ENCODE measurements at places on chromosomes 5 and 9. TPM values are rescaled to one million over a fixed set of nuclear protein-coding genes. Genes with fewer than 3 reads are reported as not detected.

LCN15 gene
- total RNA-seq, result 0.40 TPM

- H3K36me3 ChIP-seq, result no peaks in the 10 kb centered on the region
- H3K27me3 ChIP-seq, result no peaks in the 10 kb centered on the region
- no peak overlapping the region for H3K27ac ChIP-seq
- DNase-seq, result no peak
Observed at GRCh38 chr5:39500551-39501175, 75.9 kb upstream of the DAB2 start.

SLC12A2 gene
- 195 TPM for total RNA-seq

ADAMTS16 gene
- 0.11 TPM for total RNA-seq

SAPCD2 gene
- total RNA-seq, result 7.2 TPM

SAP30L gene
- total RNA-seq, result 33.8 TPM

DNA sequence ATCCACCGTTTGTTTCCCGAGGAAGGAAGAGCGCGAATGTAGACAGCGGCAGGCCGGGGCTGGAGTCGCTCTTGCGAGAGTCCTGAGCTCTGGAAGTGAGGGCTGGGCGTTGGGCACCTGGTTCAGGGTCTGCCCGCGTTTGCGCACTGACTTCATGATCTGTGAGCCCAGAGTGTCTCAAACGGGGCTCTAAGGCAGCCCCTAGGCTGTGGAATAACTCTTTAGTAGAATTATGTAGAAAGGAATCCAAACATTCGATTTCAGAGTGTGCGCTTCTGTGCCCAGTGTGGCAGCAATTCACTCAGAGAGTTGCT is 478 bp upstream of the GGTA1 start:
- peaks cover 10% of the 10 kb centered on the region for H3K4me1 ChIP-seq
- no peaks in the 10 kb centered on the region for H3K36me3 ChIP-seq
- no peak for DNase-seq

- no peak overlapping the region for H3K4me3 ChIP-seq
- H3K27ac ChIP-seq, result no peak overlapping the region
- DNase-seq, result no peak
- no peaks in the 10 kb centered on the region for H3K27me3 ChIP-seq
Observed at GRCh38 chr5:131720714-131721113, 76.1 kb downstream of the FNIP1 start.

DNA sequence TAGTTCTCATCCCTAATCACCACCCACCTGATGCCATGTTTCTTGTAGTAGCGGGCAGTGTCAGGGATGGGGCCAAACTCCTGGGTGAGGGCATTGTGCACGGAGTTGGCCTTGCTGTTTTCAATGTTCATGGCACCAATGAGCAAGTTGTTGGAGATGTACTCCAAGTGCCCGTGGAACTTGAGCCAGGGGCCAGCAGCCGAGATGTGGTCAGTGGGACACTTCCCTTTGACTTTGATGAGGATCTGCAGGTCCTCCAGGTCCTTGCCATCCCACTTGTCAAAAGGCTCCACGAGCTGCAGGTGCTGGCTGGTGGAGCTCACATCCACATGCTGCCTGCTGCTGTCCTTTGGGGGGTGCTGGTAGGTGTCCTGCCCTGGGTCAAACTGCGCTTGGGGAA is 162.2 kb upstream of the SV2C start:
- no peak overlapping the region for H3K27ac ChIP-seq
- no peak overlapping the region for H3K4me3 ChIP-seq
- no peaks in the 10 kb centered on the region for H3K27me3 ChIP-seq

AGXT2 gene
- total RNA-seq, result not detected

- DNase-seq, result peak; percentile 39
- peaks cover 12% of the 10 kb centered on the region for H3K4me1 ChIP-seq
- H3K36me3 ChIP-seq, result no peaks in the 10 kb centered on the region
- H3K27me3 ChIP-seq, result no peaks in the 10 kb centered on the region
Observed at GRCh38 chr5:149581931-149582768, 852 bp downstream of the ARHGEF37 start.

- H3K4me1 ChIP-seq, result no peaks in the 10 kb centered on the region
- no peaks in the 10 kb centered on the region for H3K36me3 ChIP-seq
- DNase-seq, result no peak
- H3K27me3 ChIP-seq, result no peaks in the 10 kb centered on the region
Observed at GRCh38 chr5:53913941-53914340, 353.5 kb downstream of the NDUFS4 start.

- H3K36me3 ChIP-seq, result no peaks in the 10 kb centered on the region
- H3K27me3 ChIP-seq, result no peaks in the 10 kb centered on the region
- peak; percentile 64 for DNase-seq
Observed at GRCh38 chr9:98135558-98135934, 16.5 kb upstream of the TRIM14 start.

PCDHA12 gene
- total RNA-seq, result 0.50 TPM

DNA sequence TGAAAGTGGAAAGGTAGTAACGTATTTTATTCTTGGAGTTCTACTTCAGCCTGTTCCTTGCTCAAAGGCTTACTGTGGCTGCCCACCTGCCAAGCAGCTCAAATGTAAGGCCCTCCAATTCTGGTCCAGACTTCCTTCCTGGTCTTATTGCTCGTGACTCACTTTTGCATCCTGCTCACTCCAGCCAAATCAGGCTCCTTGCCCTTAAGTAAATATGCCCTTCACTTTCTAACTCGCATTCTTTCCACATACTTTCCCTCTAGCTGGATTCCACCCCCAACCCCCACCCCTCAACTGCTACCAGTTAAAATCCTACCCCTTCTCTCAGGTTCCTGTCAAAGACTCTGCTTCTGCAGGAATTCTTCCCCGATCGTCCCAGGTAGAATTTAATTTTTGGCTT is 96.6 kb downstream of the GALNT10 start:
- no peaks in the 10 kb centered on the region for H3K27me3 ChIP-seq
- DNase-seq, result peak; percentile 34
- peaks cover 3% of the 10 kb centered on the region for H3K4me1 ChIP-seq
- no peak overlapping the region for H3K4me3 ChIP-seq

DNA sequence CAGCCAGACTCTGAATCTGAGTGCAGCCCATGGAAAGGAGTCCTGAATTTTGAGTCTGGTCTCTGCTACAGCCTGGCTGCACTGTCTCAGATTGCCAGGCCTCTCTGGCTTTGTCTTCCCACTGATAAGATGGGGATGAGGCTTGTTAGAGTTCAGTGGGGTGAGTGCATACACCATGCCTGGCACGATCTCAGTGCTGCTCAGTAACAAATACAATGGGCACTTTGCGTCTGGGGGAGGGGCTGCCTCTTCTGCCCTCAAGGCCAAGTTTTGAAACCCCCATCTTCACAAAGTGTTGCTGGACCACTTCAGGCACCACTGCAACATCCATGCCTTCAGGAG is 49.0 kb downstream of the PPARGC1B start:
- H3K36me3 ChIP-seq, result no peaks in the 10 kb centered on the region
- no peaks in the 10 kb centered on the region for H3K27me3 ChIP-seq
- no peak overlapping the region for H3K4me3 ChIP-seq
- H3K4me1 ChIP-seq, result peaks cover 5% of the 10 kb centered on the region
- H3K27ac ChIP-seq, result no peak overlapping the region
- no peak for DNase-seq

DNA sequence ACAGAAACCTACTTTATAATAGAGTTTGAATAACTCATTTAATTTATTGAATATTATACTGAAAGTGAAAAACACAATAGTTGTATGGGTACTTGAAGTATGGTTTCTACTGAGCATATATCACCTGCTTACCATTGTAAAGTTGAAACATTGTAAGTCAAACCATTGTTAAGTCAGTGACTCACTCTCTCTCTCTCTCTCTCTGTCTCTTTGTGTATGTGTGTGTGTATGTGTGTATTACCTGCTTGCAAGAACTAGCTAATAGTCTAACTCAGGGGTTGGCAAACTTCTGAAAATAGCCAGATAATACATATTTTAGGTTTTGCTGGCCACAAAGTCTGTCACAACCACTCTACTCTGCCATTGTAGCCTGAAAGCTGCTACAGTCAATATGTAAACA is 564.3 kb upstream of the ZNF608 start:
- no peak overlapping the region for H3K4me3 ChIP-seq
- H3K4me1 ChIP-seq, result no peaks in the 10 kb centered on the region
- no peak for DNase-seq
- no peaks in the 10 kb centered on the region for H3K36me3 ChIP-seq

NUDT2 gene
- 45.8 TPM for total RNA-seq

- DNase-seq, result no peak
- H3K36me3 ChIP-seq, result no peaks in the 10 kb centered on the region
- no peak overlapping the region for H3K4me3 ChIP-seq
- H3K27me3 ChIP-seq, result no peaks in the 10 kb centered on the region
- H3K4me1 ChIP-seq, result no peaks in the 10 kb centered on the region
Observed at GRCh38 chr5:167071981-167072610, 1219.3 kb upstream of the WWC1 start.

NMRK1 gene
- 34.1 TPM for total RNA-seq

DNA sequence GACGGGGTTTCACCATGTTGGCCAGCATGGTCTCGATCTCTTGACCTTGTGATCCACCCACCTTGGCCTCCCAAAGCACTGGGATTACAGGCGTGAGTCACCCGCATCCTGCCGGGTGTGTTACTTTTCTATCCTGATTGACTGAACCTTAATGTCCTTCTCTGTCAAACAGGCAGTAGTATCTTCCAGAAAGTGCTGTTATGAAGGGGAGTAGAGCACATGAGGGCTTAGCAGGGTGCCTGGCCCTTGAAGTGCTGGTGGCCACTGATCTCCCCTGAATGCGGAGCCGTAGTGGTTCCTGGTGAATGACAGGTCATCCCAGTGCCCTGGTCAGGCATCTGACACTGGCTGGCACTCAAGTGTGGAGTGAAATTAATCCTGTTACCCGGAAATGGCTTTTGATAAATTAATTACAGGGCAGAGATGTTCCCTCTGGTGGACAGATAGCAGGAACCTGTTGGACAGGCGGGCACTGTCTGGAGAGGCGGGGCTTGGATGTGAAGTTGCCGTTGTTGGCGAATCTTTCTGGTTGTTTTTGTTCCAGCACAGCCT is 28.4 kb downstream of the PRRC2B start:
- H3K27ac ChIP-seq, result peak overlapping the region; percentile 77
- H3K27me3 ChIP-seq, result no peaks in the 10 kb centered on the region
- no peak overlapping the region for H3K4me3 ChIP-seq
- peak; percentile 82 for DNase-seq
- peaks cover 54% of the 10 kb centered on the region for H3K4me1 ChIP-seq

DNA sequence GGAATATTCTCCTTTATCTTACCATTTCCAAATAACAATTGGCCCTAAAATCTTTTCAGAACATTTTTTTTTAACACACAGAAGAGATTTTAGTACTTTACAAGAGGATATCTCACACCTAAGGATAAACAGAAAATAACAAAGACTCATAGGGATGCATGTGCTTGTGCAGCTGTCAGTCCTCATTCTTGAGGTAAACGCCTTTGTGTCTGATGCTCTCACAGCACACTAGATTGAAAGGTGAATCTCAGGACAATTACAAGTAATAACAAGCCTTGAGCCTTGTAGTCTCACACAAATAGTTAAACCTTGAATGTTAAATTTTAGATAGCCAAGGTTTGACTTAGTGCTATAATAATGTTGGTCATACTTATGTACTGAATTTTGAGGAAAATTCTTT is 439.2 kb downstream of the PTPRD start:
- H3K27ac ChIP-seq, result no peak overlapping the region
- H3K4me1 ChIP-seq, result no peaks in the 10 kb centered on the region
- DNase-seq, result no peak
- no peaks in the 10 kb centered on the region for H3K36me3 ChIP-seq
- no peak overlapping the region for H3K4me3 ChIP-seq
- H3K27me3 ChIP-seq, result no peaks in the 10 kb centered on the region

DNA sequence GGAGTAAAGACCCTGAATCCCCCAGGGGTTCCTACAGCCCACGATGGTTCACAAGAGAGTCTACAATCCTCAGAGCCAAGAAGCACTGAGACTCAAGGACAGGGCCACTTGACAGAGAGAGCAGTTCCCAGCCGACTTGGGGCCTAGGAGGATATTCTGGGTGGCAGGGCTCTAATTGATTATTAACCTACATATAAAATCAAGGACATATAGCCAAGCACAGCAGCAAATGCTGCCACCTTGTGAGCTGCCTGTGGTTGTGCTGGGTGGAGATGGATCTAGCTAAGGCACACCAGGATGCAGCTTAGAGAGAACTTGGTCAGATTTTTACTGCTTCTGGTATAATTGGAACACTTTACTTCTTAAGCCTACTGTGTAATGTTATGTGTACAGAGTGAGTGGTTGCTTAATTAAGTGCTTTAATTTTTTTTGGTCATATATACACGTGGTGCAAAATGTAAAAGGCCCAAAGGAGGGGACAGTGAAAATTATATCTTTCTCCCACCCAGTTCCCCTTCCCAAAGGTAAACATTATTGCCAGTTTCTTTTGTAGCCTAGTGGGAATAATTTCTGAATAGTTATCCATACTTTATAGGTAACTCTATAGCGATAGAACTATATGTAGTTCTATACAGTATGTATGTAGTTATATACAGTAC is 78.8 kb downstream of the F2RL2 start:
- peak; percentile 53 for DNase-seq
- no peaks in the 10 kb centered on the region for H3K27me3 ChIP-seq
- no peak overlapping the region for H3K4me3 ChIP-seq
- no peaks in the 10 kb centered on the region for H3K36me3 ChIP-seq
- H3K27ac ChIP-seq, result peak overlapping the region; percentile 15
- H3K4me1 ChIP-seq, result peaks cover 18% of the 10 kb centered on the region

TMEM8B gene
- 15.8 TPM for total RNA-seq

GRCh38 chr5:96384353-96384752 is 48.7 kb downstream of the PCSK1 start:
- H3K27ac ChIP-seq, result no peak overlapping the region
- no peak for DNase-seq
- no peaks in the 10 kb centered on the region for H3K27me3 ChIP-seq

DNA sequence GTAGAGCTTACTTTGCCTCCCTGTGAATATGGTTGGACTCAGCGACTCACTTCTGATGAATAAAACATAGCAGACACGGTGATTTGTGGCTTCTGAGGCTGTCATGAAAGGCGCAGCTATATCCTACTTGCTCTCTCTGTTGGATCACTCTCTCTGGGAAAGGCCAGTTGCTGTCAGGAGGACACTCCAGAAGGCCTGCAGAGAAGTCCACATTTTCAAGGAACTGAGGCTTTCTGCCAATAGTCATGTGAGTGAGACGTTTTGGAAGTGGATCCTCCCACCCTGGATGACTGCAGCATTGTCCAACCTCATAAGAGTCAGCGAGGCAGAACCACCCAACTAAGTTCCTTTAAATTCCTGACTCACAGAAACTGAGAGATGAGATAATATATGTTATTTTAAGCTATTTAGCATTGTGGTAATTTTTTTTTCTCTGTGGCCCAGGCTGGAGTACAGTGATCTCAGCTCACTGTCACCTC is 156.0 kb upstream of the MAST4 start:
- no peak overlapping the region for H3K27ac ChIP-seq
- H3K36me3 ChIP-seq, result no peaks in the 10 kb centered on the region
- no peak for DNase-seq
- no peaks in the 10 kb centered on the region for H3K27me3 ChIP-seq
- no peak overlapping the region for H3K4me3 ChIP-seq
- H3K4me1 ChIP-seq, result no peaks in the 10 kb centered on the region

PKD2L2 gene
- total RNA-seq, result 0.45 TPM

GRCh38 chr9:71025728-71026127 is 95.7 kb downstream of the TRPM3 start:
- no peaks in the 10 kb centered on the region for H3K36me3 ChIP-seq
- no peak overlapping the region for H3K27ac ChIP-seq
- DNase-seq, result no peak
- H3K4me1 ChIP-seq, result no peaks in the 10 kb centered on the region
- no peak overlapping the region for H3K4me3 ChIP-seq

DBH gene
- not detected for total RNA-seq

- DNase-seq, result no peak
- H3K36me3 ChIP-seq, result no peaks in the 10 kb centered on the region
- H3K27ac ChIP-seq, result no peak overlapping the region
- no peaks in the 10 kb centered on the region for H3K27me3 ChIP-seq
- no peak overlapping the region for H3K4me3 ChIP-seq
Observed at GRCh38 chr5:31023105-31023504, 170.4 kb upstream of the CDH6 start.
